Activated CD4-positive, alpha-beta T cell treated with anti-CD3 and anti-CD28 coated beads, Interleukin-2, amount 50 U/mL, for 16 hours (primary cell): ENCODE measurements at places on chromosomes 7 and 10.

- DNase-seq, result peak; percentile 2
Measured at GRCh38 chr7:84076219-84076618, 118.4 kb downstream of the SEMA3A start.

DNA sequence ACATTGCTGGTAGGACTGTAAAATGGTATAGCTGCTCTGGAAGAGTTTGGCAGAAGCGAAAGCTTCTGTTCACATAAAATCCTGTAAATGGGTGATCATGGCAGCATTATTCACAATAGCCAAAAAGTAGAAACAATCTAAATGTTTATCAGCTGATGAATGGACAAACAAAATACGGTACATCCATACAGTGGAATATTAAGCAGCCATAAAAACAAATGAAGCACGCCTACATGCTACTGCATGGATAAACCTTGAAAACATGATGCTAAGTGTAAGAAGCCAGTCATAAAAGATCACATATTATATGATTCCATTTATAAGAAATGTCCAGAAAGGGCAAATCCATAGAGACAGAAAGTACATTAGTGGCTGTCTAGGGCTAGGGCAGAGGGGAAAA, 32.7 kb downstream of the KIN start:
- DNase-seq, result no peak

GRCh38 chr7:20698469-20698868, 83.0 kb downstream of the ABCB5 start:
- DNase-seq, result no peak

DNA sequence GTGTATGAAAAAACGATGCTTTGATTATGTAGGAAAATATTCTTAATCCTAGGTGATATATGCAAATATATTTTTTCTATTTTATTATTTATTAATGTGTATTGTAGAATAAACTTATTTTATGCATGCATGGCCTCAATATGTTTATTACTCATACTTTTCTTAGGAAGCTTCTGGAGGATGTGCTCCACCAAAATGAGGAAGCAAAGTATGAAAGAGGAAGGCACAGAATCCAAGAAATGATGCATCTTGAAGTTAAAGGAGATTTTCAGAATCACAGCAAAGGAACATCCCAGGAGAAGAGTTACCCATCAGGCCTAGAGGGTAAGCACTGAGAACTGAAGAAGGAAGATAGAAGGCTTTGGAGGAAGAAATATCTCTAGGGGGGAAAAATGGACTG, 35.0 kb upstream of the MRPS16 start:
- DNase-seq, result no peak

DNA sequence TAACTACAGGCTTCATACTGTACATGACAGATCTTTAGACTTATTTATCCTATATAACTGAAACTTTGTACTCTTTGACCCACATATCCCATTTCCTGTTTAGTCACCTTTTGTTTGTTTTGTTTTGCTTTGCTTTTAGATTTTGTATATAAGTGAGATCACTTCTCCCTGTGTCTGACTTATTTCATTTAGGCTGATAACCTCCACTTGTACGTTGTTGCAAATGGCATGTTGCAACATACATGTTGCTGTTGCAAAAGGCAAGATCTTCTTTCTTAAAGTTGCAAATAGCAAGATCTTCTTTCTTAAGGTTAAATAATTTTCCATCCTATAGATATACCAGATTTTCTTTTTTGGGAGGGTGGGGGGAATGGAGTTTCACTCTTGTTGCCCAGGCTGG, 341.5 kb downstream of the OTUD1 start:
- no peak for DNase-seq

DNA sequence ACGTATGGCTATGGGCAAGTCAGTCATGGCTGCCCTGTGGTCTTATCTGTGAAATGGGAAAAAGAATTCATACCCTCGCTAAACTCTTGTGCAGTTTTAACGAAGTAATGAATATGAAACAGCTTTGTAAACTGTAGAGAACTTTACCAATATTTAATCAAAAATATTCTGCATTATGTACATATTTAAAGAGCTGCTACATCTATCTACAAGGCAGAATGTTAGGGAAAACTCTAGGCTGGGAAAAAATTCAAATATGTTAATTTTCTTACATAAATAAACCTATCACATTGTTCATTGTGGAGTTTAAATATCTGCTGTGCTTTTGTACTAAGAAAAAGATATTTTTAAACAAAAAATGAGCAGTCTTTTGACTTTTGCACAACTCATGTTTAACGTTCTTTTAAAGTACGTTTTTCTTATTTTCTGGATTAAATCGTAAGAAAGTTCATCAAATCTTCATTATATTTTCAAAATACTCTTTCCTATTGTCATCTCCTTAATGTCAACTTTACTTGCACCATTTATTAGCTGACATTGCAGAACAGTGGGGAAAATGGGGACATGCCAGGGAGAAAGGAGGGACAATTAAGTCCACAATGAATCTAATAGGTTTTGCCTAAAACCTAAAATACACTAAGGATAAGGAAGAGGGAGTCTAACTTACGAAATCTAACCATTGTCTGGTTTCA, 57.5 kb downstream of the ICA1 start:
- no peak for DNase-seq

DNA sequence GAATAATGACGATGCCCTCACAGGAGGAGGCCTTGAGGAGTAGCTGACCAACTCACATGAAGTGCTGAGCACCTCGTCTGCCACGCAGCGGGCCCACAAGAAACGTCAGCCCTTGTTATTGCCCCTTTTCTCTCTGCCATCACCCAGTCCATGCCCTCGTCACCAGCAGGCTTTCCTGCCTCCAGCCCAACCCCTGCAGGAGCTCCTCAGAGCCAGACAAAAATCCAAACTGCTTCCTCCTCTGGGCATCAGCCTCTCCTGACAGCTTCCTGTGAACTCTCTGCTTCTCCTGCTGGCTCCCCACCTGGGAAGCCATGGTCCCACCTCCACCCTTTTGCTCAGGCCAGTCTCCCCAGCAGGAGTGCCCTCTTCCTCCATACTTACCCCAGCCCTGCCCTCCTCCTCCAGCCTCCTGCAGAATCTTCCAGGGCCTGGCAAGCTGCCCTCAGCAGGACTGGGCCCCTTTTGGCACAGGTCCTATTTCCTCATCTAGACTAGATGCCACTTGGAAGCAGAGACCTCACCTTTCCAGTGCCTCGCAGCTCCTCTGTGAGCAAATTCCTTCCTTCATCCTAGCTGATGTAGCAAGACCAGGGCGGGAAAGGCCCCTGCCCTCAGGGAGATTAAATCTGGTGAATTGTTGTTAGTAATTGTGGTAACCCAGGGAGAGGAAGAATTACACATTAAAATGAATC, 115.1 kb downstream of the C10orf105 start:
- DNase-seq, result no peak

GRCh38 chr10:129465796-129466702, 992 bp upstream of the MGMT start:
- DNase-seq, result no peak

DNA sequence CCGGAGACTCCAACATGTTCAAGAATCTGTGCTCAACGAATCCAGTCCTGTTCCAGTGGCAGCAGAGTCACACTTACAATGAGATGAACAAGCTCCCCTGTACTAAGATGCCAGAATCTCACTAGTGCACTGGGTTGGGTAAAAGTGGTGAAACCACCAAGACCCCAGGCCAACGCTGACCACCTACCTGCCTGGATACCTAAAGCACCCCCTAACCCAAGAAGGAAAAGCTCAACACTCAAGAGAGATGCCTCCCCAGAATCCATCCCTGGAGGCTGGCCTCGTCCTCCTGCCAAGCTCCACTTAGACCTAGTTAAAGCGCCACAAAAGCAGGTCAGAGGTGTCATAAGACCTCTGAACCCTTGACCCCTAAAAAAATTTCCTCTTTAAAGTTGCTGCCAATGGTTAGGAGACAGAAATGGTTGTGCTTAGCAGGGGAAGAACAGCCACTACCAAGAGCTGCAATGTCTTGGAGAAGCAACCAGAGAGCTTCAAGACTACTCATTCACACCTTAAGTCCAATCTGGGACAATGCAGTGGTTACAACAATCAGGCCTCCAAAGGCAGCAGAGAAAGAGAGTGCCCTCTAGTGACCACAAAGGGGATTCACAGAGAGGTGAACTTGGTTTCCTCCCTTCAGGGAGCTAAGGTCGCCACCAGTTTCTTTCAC, 94.6 kb upstream of the MACROH2A2 start:
- peak; percentile 55 for DNase-seq

- DNase-seq, result no peak
Measured at GRCh38 chr7:55254242-55254595, 110.9 kb upstream of the LANCL2 start.

DNA sequence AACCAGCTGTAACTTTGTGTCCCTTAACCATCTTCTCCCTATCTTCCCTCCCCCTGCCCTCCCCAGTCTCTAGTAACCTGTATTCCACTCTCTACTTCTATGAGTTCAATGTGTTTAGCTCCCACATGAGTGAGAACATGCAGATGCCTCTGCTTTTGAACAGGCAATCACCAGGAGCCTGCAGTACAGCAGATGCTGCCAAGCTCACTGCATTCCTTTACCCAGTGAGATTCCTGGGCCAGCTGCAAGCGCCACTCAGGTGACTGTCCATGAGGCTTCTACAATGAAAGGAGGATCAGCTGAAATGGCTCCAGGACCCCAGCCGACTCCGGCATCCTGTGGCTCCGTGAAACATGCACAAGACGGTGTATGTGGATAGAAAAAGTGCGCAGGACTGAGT, 15.7 kb downstream of the GRID1 start:
- DNase-seq, result no peak

DNA sequence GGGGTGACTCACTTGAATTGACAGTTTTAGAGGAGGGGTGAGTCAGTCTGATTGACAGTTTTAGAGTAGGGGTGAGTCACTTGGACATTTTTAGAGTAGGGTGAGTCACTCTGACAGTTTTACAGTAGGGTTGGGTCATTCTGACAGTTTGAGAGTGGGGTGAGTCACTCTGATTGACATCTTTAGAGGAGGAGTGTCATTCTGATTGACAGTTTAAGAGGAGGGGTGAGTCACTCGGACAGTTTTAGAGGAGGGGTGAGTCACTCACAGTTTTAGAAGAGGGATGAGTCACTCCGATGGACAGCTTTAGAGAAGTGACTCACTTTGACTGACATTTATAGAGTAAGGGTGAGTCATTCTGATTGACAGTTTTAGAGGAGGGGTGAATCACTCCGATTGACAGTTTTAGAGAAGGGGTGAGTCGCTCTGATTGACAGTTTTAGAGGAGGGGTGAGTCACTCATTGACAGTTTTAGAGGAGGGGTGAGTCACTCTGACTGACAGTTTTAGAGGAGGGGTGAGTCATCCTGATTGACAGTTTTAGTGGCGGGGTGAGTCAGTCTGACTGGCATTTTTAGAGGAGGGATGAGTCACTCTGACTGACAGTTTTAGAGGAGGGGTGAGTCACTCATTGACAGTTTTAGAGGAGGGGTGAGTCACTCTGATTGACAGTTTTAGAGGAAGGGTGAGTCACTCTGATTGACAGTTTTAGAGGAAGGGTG, 595.9 kb downstream of the DNAJB6 start:
- peak; percentile 13 for DNase-seq

GRCh38 chr10:105146436-105146835, 505.3 kb downstream of the SORCS3 start:
- DNase-seq, result no peak

DNA sequence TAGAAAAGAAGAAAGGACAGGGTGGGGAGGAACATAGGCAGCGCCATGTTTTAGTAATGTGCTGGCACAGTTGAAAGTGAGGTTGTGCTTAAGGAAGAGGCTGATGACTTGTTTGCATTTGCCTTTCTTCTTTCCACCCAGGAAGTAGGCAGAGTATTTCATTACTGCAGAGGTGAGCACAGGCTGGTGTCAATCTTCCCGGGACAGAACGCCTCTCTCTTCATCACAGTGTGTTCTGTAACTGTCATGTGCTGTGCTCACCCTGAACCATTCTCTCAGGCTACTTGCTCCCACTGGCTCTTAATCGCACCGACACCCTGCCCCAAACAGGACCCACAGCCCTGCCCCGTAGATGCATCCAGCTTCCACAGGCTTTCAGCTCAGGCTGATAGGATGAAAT, 135.8 kb upstream of the YAE1 start:
- no peak for DNase-seq

- DNase-seq, result no peak
Measured at GRCh38 chr7:66664590-66665293, 36.1 kb downstream of the KCTD7 start.

DNA sequence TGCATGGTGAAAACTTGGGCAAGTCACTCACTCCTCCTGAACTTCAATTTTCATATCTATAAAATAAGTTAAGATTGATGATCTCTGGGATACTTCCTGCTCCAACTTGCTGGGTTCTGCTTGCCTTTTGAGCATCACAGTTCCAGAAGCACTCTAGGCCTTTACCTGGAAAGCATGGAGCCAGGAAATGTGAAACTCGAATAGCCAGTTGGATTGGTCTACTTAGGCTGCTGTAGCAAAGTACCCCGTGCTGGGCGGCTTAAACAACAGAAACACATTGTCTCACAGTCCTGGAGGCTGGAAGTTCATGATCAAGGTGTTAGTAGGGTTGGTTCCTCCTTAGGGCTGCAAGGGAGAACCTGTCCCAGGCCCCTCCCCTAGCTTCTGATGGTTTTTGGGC, 64.5 kb downstream of the NAMPT start:
- no peak for DNase-seq

DNA sequence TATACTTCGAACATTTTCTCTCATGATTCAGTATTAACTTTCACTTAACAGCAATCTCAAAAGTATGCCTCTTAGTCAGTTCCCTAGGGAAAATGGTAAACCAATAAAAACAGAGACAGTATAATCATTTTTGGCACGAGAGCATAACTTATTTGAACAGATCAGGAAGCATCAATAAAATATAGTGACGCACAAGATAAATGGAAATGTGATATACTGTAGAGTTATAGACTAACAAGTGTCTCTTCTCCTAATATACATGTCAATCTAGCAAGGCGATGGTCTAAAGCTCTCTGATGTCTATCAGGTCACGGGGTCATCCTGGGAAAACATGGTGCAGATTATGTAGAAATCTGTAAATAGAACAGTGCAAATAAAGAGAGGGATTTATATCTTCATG, 131.6 kb downstream of the HGF start:
- DNase-seq, result no peak

GRCh38 chr7:13047061-13047460, 359.6 kb downstream of the ARL4A start:
- DNase-seq, result no peak

GRCh38 chr7:18831943-18832342, 285.5 kb downstream of the TWIST1 start:
- no peak for DNase-seq

DNA sequence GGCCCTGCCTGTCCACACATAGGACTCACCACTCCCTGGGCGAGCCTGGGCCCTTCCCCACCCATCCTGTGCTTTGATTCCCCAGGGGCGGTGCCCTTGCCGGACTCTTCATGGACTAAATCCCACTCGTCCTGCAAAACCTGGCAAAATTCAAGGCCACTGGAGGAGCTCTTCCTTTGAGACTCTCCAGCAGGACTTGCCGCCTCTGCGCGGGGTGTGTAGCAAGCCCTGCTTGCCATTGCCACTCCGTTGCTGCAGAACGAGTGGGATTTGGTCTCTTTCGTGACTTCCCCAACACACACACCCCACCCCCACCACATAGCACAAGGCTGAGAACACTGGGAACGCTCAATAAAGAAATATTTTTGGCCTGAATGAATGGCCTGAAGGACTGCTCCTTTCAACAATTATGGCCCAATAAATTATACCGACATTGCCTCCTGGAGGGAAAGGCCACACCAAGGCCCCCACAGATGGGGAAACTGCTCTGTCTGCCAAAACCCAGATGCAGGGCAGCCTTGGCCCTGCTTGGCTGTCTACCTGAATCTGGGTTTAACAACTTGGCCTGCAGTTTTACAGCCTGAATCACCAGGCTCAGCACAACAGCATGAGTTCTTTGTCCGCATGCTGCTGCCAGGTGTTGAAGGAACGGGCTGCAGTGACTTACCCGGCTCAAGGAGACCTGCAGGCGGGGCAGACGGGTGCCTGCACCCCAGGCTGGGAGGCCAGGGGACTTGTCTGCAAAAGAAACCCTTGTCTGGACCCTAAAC, 72.8 kb upstream of the KAT6B start:
- no peak for DNase-seq
